Astrocyte of the spinal cord (primary cell): ENCODE measurements at places on chromosomes 4 and X.

DNA sequence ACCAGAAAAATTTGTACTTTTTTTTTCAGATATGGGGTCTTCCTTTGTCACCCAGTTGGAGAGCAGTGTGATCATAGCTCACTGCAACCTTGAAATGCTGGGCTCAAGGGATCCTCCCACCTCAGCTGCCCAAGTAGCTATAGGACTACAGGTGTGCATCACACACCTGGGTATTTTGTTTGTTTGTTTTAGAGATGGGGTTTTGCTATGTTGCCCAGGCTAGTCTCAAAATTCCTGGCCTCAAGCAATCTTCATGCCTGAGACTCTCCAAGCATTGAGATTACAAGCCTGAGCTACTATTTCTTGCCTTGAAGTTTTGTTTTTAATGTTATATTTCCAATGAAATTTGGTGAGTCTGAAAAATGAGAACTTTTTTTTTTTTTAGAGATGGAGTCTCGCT is 847.8 kb downstream of the TRIML1 start:
- no peak for DNase-seq

- peak; percentile 39 for DNase-seq
These were observed 286.8 kb downstream of the CBLL2 start for GRCh38 chrX:22559506-22559905.

- no peak for DNase-seq
These were observed 16.9 kb upstream of the TMEM271 start for GRCh38 chr4:592825-593520.

- DNase-seq, result no peak
These were observed 21.2 kb upstream of the IRAK1 start for GRCh38 chrX:154040863-154041262.

GRCh38 chr4:22486276-22486675 is 29.6 kb downstream of the ADGRA3 start:
- DNase-seq, result peak; percentile 44

- no peak for DNase-seq
These were observed 44.9 kb downstream of the NAT8L start for GRCh38 chr4:2103843-2104547.

- DNase-seq, result no peak
These were observed 68.2 kb downstream of the MAGEA10 start for GRCh38 chrX:152070144-152070543.

DNA sequence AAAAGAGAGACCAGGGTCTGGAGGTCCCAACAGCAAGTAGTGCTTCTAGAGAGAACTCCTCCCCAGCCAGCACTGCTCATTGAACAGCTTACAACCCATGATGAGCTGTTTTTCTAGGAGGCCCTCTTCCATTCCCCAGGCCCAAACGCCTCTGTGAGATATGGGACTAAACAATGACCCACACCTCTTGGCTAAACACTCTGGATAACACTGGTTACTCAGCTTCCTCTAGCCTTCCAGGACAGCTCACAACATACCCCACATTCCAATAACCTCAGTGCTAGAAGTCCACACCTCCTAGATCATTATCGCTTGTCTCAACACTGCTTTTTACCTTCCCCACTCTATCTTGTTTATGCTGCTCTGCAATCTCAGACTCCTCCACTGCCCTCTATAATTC is 35.4 kb upstream of the PGRMC2 start:
- peak; percentile 62 for DNase-seq

- DNase-seq, result no peak
These were observed 159.3 kb downstream of the FAM47B start for GRCh38 chrX:35101901-35102300.

DNA sequence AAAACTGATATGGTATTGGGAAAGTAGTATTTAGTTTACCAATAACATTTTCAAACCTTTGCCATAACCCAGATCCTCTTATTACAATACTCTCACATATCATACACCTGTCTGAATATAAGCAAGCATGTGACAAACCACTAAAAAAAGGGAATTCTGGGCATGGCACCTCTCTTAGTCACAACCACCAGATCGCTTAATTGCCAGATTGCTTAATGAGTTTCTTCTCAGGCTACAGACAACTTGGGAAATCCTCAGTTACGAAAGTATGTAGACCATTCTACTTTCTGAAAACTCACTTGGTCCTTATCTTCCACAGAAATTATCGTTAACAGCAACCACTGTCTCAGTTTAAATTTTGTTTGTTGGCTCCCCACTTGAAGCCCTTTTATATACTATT is 2.1 kb downstream of the NAF1 start:
- DNase-seq, result no peak

- DNase-seq, result no peak
These were observed 2.4 kb downstream of the DGKQ start for GRCh38 chr4:970854-971520.

- DNase-seq, result peak; percentile 44
These were observed 39.0 kb downstream of the GUCY1A1 start for GRCh38 chr4:155705664-155706063.

GRCh38 chr4:182698212-182698611 is 219.0 kb downstream of the DCTD start:
- no peak for DNase-seq

GRCh38 chr4:56222514-56222913 is 164.8 kb downstream of the AASDH start:
- no peak for DNase-seq

DNA sequence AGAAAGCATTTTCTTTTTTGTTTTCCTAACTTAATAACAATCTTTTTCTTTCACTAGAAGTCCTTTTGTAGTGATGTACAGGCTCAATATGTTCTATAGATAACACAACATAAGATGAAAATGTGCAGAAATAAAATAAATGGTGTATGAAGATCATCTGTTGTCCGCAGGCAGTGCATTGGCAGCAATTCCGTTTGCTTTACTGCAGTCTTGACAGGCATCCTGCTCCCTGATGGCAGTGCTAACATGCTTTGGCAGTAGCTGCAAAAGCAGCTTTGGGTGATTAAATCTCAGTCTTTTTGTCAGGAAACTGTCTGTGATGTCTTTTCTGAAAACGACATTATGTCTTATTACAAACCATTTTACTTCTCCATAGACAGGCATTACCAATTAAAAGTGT is 131.4 kb downstream of the TRAM1L1 start:
- DNase-seq, result no peak

DNA sequence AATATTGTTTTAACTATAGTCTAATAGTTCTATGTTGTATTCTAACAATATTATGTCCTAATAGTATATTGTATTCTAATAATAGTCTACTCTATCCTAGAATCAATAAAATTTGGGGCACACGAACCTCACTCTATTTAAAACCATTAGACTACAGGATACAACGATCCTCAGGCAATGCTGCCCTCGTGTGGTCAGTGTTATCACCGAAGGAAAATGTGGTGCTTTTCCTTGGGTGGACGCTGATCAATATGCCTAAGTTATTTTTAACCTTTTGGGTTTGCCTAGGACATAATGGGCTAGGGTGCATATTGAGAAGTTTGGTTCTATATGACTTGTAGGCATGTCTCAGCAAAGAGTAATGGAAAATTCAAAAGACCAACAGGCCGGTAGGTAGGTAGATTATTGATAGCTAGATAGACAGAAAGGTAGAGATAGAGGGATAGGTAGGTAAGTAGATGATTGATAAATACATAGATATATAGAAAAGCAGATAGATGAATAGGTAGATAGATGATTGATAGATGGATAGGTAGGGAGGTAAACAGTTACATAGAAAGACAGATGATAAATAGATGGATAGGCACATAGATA is 75.1 kb downstream of the PRKX start:
- peak; percentile 46 for DNase-seq

DNA sequence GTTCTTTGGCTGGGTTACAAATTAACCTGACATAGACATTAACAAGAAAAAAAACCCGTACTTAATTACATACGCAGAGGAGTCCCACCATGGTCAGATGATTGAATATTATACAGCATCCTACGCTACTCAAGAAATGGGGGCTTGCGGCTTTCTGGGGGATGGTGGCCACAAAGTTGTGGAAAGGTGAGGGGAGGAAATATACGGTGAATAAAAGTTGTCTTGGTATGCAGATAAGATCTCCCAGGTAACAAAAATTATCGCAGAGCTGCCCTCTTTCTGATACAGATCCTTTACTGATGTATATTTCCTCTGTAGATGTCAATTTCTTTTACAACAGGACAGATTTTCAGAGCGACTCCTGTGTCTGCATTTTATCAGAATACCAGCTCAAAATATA is 890 bp downstream of the DCAF16 start:
- no peak for DNase-seq

DNA sequence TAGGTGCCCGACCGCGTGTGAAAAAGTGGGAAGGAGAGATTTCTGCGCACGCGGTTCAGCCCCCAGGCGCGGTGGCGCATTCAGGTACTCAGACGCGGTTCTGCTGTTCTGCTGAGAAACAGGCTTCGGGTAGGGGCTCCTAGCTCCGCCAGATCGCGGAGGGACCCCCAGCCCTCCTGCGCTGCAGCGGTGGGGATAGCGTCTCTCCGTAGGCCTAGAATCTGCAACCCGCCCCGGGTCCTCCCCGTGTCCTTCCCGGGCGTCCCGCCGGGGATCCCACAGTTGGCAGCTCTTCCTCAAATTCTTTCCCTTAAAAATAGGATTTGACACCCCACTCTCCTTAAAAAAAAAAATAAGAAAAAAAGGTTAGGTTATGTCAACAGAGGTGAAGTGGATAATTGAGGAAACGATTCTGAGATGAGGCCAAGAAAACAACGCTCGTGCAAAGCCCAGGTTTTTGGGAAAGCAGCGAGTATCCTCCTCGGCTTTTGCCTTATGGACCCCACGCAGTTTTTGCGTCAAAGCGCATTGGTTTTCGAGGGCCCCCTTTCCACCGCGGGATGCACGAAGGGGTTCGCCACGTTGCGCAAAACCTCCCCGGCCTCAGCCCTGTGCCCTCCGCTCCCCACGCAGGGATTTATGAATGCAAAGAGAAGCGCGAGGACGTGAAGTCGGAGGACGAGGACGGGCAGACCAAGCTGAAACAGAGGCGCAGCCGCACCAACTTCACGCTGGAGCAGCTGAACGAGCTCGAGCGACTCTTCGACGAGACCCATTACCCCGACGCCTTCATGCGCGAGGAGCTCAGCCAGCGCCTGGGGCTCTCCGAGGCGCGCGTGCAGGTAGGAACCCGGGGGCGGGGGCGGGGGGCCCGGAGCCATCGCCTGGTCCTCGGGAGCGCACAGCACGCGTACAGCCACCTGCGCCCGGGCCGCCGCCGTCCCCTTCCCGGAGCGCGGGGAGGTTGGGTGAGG is 3.7 kb downstream of the SHOX start:
- no peak for DNase-seq

- no peak for DNase-seq
These were observed 1848.5 kb upstream of the TENM3 start for GRCh38 chr4:180394730-180395129.

DNA sequence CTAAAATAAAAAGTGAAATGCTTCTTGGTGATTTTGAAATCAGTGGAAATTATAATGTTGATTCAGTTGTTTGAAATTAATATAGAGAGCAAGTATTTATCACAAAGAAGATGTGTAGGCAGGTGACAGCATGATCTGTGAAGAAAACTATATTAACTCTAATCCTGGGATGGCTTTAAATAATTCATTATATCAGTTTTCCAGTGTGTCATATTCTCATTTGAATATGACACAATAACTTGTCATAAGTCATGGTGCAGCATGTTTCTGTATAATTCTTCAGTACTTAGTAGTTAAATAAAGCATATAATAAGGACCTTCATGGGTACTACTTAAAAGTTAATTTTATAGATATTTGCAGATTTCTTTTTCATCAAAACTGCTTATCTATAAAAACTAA is 573.6 kb downstream of the INPP4B start:
- no peak for DNase-seq

DNA sequence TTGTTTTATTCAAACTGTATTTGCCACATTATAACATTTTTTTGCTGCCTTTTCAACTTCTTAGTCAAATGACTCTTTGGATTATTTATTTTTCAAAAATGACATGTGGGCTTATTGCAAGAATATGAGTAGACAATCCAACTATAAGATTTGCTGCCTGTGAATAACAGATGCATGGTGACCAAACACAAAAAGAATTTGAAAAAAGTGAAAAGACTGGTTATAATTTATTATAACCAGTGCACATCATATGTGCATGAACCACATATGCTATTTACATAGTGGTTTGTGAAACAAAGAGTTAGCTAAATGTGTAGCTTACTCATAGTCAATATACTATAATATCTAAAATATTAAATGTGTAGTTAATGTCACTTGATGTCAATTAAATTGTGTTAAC is 2086.8 kb downstream of the ARAP2 start:
- DNase-seq, result peak; percentile 11

DNA sequence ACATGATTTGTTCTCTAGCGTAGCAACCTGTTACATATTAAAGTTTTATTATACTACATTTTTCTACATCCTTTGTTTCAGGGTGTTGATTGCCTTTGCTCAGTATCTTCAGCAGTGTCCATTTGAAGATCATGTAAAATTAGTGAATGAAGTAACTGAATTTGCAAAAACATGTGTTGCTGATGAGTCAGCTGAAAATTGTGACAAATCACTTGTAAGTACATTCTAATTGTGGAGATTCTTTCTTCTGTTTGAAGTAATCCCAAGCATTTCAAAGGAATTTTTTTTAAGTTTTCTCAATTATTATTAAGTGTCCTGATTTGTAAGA is 2.4 kb downstream of the ALB start:
- no peak for DNase-seq

DNA sequence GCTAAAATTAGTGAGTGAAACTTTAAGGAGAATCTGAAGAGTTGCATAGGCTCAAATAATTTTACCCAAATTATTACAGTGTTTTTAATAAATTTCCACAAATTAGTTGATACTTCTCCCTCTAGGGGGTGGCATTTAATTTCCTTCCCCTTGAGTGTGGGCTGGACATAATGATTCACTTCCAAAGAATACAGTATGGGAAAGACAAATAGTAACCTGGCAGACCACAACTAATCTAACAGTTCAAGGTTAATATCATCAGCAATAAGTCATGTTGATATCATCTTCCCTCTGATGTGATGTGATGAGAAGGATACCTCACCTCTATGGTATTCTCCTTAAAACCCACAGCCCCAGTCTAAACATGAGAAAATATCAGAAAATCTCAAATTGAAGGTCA is 15.5 kb downstream of the PFKFB1 start:
- no peak for DNase-seq

DNA sequence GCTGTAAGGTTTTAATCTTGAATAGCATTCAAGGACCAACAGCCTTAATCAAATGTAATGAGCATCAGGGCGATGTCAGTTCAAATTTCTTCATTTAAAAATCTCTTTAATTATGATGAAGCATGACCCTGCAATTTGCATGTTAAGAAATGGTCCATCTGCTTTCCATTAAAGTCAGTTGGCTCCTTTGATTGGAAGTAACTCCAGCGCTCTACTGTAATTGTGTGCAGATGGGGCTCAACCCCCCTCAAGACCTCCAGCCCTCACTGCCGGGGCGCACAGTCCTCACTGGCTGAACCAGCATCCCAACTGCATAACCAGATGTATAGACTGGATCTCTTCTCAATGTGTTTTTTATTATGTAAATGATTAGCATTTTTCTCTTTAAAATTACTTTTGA is 126.9 kb downstream of the VCX3B start:
- no peak for DNase-seq
